ENCODE measurements at places on chromosomes 2 and 18.
A peak's percentile ranks its signal among the peaks of the same experiment; 100 is the strongest.

DNA sequence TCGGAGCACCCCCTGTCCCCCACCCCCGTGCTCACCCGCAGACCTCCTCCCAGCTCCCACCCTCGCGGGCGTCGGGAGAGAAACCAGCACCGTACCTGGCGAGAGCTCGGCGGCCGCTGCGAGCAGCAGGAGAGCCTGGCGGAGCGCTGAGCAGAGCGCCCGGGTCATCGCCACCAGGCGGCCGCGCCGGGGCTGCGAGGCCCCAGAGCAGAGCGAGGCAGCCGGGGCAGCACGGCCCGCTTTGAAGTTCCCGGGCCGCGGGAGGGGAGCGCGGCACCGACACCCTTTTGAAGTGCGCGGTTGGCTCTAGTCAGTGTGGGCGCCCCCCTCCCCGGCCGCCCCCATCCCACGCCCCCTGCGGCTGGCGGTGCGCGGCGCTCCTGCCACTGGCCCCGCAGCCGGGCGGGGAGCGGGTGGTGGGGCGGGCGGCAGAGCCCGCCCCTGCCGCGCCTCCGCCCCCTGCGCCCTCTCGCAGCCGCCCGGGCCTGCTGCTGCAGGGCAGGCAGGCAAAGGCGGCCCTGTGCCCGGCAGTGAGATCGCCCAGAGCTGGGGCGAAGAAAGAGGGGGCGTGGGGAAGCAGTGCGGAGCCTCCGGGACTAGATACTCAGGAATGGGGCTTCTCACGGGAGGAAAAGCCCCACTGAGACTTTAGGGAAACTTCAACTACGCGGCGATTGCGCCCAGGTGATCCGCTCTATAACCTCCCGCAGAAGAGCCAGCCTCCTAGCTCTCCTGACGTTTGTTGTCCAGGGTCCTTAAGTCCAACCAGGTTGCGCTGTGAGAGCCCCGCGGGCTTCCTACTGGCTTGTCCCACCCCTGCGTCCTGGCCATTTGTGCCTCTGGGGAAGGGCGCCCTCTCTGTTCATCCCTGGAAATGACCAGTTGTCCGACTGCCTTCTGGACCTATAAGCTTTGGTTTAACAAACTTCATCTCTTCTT lies at the start of gene ACVR1C:
ACVR1C (minus strand) TSS at position 388 of the 939 bp plus-strand sequence; CDS start at position 168, 220 bp downstream.
- peak; percentile 50 for DNase-seq

DNA sequence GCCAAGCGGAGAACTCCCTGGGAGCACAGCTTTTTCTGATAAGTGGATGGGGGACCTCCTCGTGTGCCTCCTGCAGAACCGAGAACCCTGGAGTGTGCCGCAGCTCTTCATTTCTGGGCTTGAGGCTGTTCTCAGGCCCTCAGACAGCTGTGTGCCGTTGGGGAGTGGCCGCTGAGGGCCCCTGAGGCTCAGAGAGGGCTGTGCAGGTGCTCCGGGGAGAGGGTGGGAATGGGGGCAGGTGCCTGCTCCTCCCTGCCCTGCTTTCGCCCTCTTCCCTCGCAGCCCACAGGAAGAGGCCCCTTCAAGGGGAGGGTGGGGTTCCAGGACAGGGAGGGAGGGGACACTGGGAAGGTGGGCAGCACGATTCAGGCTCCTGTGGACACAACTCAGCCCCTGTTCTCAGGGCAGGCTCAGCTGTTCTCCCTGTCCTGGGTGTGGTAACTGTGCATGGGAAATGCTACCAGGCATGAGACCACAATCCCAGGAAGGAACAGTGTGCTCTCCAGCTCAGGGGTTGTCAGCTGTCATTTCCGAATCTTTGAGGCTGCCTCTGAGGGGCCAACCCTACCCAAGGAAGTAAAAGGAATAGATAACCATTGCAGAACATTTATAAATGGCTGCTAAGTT lies 11.3 kb downstream of the LCT start:
- no peak for DNase-seq

GRCh38 chr2:233247744-233248143 lies 3.7 kb upstream of the ATG16L1 start:
- peak; percentile 78 for DNase-seq

- no peak for DNase-seq
Measured at GRCh38 chr2:84865181-84865783, 15.6 kb downstream of the TRABD2A start.

GRCh38 chr2:113187771-113188170 lies 14.0 kb downstream of the PSD4 start:
- DNase-seq: no peak

DNA sequence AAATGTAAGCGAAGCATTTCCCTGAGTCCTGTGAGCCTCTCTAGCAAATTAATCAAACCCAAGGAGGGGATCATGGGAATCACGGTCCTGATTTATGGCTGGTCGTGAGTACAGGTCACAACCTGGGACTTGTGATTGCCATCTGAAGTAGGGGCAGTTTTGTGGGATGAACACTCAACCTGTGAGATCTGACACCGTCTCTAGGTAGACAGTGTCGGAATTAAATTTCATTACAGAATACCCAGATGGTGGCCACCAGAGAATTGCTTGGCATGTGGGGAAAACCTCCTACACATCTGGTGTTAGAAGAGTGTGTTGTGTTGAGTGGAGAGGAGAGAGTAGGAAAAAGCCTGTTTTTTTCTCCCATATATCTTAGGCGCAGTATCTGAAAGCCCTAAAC lies 12.5 kb downstream of the CAPN14 start:
- DNase-seq: no peak

Measured in activated CD4-positive, alpha-beta T cell treated with anti-CD3 and anti-CD28 coated beads for 4 hours (primary cell).